ENCODE measurements at places on chromosomes 7 and 10.

GRCh38 chr7:90242369-90243168 is 2.4 kb upstream of the CFAP69 start:
- no peak for DNase-seq

- DNase-seq: no peak
Observed at GRCh38 chr10:102266670-102267069, 21.3 kb downstream of the GBF1 start.

GRCh38 chr10:4034907-4035598 is 250.0 kb upstream of the KLF6 start:
- DNase-seq: peak; percentile 56

DNA sequence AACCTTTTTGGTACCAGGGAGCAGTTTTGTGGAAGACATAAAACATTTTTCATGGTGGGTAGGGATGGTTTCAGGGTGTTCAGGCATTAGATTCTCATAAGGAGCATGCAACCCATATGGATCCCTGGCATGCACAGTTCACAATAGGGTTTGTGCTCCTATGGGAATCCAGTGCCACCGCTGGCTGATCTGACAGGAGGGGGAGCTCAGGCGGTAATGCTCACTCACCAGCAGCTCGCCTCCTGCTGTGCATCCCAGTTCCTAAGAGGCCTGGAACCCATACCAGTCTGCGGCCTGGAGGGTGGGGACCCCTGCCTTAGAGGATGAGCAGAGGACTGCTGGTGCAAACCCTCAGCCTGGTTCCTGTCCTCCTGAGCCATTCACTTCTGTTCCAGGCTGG is 561.7 kb downstream of the SDK1 start:
- peak; percentile 26 for DNase-seq

GRCh38 chr10:62616885-62617590 is 187.5 kb upstream of the ADO start:
- DNase-seq: no peak

DNA sequence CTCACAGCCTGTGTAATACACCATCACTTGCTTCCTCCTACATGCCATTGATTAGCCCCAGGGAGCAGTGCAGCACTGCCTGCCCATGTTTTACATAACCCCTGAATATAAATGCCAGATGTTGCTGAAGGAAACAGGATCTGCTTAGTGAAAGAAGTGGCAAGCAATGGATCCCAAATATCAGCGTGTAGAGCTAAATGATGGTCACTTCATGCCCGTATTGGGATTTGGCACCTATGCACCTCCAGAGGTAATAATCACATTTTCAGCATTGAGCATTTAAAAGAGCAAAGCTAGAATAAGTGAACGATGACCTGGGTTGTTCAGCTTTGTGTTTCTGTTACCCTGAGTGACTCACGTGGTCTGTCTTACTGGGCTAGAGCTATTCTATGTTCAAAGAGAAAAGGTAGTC is at the start of gene AKR1C4:
Gene AKR1C4, plus strand, starts transcription at position 136 of the 412 bp plus-strand sequence. Its CDS starts 31 bp downstream, at position 167.
- DNase-seq: no peak

GRCh38 chr7:47285860-47286491 is 295.9 kb downstream of the TNS3 start:
- DNase-seq: peak; percentile 100

DNA sequence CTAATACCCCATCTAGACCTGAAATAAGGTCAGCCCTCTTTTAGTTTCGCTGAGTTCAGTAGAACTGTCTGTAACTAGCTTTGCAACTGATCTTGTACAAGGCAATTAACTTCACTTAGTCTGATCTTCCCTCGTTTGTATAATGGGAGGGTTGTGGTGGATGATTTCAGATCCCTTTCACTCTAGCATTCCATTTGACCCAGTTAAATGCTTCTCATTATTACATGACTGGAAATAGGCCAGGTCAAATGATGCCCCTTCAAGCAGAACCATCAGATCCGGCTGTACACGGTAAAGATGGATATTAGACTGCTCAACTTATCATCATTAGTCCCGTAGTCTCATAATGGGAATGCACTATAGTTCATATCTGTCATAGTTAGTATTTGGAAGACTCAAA is 1009.0 kb downstream of the LRMDA start:
- DNase-seq: no peak

GRCh38 chr10:90224791-90225566 is 523.6 kb downstream of the KIF20B start:
- DNase-seq: no peak

GRCh38 chr10:89516149-89516832 is 19.1 kb downstream of the SLC16A12 start:
- peak; percentile 49 for DNase-seq
